CD4-positive, alpha-beta T cell treated with Interleukin-15 for 1 hour (primary cell): ENCODE measurements at places on chromosomes 7 and 10.

DNA sequence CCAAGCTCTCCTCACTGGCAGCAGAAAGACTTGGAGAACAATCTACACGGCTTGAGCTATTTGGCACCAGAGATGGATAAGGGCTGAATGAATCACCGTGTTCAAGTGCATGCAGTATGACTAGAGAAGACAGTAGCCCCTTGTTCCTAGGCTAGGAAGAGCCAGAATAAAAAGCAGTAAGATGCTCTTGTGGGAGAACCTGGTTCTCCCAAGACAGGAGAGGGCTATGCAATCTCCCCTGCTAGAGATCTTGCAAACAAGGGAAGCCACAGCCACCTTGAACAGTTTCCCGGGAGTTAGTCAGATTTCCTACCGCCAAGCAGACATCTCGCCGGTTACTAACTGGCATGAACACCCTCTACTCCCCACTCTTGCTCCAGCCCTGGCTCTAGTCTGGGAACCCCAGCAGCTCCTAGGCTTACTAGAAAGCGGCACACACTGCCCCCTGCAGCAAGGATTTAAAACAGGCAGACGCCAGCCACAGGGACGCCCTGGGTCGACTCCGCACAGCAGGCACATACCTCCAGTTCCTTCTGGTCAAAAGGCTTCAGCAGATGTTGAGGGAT, 107.3 kb downstream of the SMURF1 start:
- no peak for DNase-seq

- DNase-seq = no peak
Measured at GRCh38 chr7:36128448-36129047, 24.5 kb upstream of the EEPD1 start.

DNA sequence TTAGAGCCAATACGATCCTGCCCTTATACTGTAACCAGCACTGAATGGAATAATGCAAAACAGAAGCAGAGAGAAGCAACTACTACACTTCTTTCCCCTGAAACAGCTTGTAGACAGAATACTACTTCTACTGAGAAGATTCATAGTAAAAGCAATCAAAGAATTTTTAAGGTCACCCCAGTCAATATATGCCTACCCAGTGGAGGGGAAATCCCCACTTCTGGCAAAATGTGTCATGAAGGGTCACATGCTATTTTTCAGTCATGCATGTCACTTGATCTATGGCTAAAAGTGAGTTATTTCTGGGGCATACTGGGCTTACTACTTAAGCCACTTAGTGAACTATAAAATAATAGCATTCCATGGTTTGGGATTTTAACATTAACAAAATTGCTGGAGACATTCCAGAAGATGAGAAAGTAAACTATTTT, 25.6 kb downstream of the IRF5 start:
- DNase-seq = no peak

DNA sequence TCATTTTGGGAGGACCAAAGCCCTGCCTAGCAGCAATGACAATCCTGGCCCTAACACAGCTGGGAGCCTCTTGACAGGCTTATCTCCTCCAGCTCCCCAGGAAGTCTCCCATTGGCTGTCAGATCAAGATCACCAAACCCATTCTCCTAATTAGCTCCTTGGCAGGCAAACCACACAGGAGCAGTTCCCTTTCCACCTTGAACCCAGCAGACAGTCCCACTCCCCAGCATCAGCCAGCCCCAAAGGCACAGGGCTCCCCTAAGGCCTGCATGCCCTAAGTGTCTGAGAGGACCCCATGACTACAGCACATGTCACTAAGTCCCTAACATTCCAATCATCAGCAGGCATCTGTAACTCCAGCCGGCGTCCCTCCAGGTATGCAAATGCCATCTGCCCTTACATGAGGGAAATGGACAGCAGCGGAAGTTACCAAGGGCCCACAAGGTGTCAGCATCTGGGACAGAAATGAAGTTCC, 348.5 kb downstream of the KCNMA1 start:
- no peak for DNase-seq

- no peak for DNase-seq
Measured at GRCh38 chr7:141144921-141145629, 71.2 kb downstream of the TMEM178B start.

- DNase-seq = no peak
Measured at GRCh38 chr7:48224042-48224441, 52.8 kb downstream of the ABCA13 start.

DNA sequence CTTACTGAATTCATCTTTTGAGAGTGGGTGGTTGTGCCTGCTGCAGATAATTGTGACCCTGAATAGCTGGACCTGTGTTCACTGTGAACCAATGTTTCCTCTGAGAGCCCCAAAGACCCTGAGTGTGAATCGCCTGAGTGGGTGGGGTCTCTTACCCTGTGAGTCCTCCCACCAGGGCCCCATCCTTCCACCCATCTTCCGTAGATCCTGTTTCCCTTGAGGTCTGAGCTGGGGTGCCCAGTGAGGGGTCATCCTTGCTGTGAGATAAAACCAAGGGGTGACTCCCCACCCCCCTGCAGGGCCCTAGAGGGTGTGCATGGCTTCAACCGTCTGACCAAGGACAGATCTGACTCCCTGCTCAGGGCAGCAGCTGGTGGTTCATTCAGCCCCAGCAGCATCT, 78.0 kb upstream of the ZNF479 start:
- no peak for DNase-seq

- no peak for DNase-seq
Measured at GRCh38 chr10:69568472-69569395, 4.5 kb downstream of the NEUROG3 start.

DNA sequence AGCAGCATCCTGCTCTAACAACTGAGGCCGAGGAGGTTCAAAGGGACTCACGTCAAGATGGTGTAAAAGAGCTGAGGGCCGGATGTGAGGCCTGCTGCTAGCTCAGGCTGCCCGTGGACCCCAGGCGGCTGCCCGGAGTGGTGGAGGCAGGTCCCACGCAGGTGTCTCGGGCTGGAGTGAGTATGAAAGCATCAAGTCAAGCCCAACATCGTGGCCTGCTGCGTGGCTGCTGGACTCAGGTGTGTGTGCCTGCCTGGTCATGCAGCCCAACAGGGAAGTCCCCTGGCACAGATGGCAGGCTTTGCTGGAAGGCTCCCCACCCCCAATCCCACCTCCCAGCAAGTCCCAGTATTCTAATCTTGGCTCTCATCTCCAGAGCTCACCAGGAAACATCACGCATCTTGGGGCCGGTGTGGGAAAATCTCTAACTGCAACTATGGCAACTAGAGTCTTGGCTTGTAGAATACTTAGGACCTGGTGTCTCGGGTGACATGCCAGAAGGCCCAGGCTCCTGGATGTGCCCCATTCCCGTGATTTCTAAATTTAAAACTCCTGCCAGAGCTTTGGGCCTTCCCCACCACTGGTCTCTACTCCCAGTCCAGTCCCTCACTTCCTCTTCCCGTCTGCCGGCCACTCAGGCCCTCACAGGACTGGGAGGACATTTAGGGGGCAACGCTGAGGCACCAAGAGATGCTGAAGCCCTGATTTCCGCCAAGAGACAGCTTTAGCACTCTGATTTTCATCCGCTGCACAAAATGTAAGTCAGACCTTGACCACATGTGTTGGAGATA, 85.9 kb downstream of the PRKAG2 start:
- no peak for DNase-seq

GRCh38 chr7:17552373-17552772, 253.9 kb downstream of the AHR start:
- no peak for DNase-seq

- no peak for DNase-seq
Measured at GRCh38 chr7:4000139-4000538, 682.0 kb upstream of the FOXK1 start.

- no peak for DNase-seq
Measured at GRCh38 chr7:29797112-29797944, 9.0 kb upstream of the WIPF3 start.

DNA sequence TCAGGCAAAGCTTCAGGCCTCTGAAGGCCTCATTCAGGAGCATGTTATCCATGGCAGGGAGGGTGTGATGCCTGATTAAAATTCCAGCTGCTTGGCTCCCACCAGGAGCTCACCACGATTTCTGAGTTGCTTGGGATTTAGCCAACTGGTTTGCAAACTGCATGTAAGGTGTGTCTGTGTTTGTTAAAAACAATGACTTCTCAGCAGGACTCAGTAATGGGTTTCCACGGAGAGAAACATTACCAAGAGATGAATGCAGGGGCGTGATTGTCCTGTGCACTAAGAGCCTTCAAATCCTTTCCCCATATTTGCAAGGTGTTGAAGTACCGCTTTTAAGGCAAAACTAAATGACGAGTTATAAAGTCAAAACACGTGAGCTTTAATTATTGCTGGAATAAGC, 88.8 kb upstream of the BTBD16 start:
- DNase-seq = no peak

DNA sequence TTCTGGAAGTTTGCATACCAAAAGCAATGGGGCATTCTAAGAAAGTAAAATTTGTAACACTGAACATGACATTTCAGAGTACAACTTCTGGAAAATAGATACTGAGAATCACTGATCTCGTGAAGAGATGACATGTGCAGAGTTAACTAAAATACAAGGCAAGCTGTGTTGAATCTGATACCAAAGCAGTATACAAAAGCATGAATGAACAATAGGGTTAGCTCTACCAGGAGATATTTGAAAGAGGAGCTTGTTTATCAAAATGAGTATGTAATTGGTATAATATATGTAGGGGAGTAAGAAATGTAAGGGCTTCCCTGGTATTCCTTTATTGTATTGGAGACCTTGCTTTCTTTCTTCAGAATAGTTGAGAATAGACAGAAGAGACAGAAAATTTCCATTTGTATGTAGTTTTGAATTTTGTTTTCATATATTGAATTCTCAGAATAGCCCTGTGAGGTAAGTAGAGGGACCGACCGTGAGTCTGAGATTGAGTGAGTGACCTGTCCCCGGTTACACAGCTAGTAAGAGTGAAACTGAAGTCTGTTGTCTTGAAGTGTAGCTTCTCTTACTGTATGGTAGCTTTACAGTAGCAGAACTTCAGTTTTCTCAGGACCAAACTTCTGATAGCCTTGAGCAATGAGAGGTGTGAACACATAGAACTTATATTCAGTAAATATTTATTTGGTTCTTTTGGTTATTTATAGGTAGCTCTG, 5.0 kb downstream of the HBP1 start:
- no peak for DNase-seq

DNA sequence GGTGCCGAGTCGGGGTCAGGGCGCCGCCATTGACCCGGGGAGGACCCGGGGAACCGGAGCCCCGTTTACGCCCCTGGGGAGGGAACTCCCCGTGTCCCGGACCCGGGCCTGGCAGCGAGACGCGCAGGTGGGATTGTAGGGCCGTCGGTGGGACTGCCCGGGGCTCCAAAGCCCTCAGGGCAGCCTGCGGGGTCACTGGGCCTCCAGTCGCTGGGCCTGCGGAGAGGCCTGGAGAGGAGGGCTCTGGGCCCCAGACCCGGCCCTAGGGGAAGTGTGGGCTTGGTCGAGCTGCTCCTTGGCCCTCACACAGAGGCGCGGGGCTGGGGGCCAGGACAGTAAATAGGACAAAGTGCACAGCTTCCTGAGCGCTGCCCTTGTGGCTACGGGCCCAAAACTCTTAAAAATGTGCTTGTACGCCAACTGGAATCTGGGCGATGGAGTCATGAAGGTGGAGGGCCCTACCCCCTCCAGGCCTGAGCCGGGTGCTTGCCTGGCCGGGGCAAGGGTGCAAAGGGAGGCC, 657 bp downstream of the ECHDC3 start:
- DNase-seq = no peak

- DNase-seq = no peak
Measured at GRCh38 chr7:152850420-152850819, 90.9 kb downstream of the ACTR3B start.

GRCh38 chr7:108057951-108058481, 55.1 kb upstream of the LAMB1 start:
- no peak for DNase-seq

GRCh38 chr7:111594602-111595001, 32.3 kb upstream of the IMMP2L start:
- no peak for DNase-seq

- no peak for DNase-seq
Measured at GRCh38 chr10:131683281-131683861, 217.4 kb upstream of the PPP2R2D start.

GRCh38 chr10:127207081-127207480, 10.7 kb upstream of the INSYN2A start:
- DNase-seq = no peak

DNA sequence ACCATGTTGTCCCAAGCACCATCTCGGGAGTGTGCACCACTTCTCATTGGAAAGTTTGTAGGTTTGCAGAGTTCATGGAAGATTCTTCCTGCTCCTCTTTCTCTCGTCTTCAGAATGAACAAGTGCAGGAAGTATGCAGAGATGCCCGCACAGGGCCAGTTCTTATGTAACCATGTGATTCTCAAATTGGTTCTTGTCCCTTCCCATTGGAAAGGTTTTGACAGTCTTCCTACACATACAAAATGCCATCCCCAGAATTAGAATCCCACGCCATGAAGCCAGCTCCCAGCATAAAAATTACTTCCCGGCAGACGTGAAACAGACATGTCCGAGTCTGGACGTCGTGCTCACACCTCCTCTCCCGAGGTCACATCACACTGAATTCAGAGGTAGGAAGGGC, 251.6 kb downstream of the ELMO1 start:
- DNase-seq = no peak
